8988T (cell line): ENCODE measurements at places on chromosomes 3 and 15.

GRCh38 chr3:13009132-13009945, 63.9 kb downstream of the IQSEC1 start:
- no peak for DNase-seq

- DNase-seq: no peak
These were observed 2.5 kb upstream of the SLC38A3 start for GRCh38 chr3:50202353-50203112.

DNA sequence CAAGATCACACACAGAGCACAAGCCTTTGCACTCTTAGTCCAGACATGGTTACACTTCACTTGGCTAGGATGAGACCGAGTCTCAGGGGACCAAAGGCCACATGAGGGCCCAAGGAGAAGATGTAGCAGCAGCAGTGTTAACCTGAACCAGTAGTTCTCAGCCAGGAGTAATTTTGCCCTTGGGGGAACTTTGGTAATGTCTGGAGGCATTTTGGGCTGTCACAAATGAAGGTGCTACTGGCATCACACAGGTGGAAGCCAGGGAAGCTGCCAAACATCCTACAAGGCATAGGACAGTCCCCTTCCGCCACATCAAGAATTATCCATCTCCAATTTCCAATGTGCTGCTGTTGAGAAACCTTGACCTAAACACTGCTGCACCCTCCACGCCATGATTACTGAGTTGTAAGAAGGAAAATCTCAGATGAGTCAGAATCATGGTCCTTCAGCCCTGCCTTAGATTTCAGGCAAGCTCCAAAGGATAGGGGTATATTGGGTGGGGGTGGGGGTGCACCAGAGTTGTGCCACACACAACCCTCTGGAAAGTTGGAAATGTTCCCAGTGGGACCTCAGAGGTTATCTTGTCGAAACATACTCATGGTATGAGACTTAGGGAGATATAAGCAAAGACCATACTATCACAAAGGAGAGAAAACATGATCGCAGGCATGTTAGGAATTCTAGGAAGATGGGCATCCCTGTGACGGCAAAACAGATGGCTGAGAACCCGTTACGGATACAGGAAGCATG, 36.2 kb downstream of the SEMA5B start:
- no peak for DNase-seq

GRCh38 chr3:150098621-150099020, 127.9 kb upstream of the PFN2 start:
- DNase-seq: no peak

DNA sequence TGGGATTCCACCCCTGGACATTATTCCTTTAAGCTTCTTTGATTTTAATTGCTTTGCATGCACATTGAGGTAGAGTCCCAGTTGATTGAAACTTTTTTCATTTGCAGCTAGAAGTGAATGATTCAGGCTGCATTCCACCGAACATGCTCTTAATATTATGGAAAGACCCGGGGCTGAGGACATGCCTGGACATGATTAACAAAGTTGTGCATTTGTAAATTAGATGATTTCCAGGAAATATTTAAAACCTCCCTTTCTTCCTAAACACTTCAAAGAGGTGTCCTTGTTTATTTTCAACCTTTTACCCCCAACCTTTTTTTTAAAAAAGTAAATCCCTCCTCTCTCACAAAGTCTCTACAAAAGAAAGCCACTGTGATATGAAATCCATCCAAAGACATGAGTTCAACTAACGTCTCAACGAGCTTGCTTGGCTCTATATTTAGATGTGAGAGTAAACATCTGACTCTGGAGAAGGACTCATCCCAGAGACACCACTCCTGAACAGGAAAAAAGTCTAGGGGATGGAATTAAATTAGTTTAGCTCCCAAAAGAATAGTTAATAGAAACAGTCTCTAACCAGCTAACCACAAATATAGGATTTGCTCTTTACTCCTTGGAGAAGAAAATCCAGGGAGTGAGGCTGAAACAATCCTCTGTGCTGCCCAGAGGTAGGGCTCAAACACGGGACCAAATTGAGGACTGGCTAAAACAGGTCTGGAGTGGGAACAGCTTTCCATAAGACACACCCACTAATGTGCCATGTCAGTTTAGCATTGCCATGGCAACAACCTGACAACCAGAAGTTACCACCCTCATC, 83.1 kb downstream of the XXYLT1 start:
- no peak for DNase-seq

GRCh38 chr15:23002920-23003319, 22.8 kb upstream of the CYFIP1 start:
- no peak for DNase-seq
